ENCODE measurements at places on chromosomes 5 and 9.

DNA sequence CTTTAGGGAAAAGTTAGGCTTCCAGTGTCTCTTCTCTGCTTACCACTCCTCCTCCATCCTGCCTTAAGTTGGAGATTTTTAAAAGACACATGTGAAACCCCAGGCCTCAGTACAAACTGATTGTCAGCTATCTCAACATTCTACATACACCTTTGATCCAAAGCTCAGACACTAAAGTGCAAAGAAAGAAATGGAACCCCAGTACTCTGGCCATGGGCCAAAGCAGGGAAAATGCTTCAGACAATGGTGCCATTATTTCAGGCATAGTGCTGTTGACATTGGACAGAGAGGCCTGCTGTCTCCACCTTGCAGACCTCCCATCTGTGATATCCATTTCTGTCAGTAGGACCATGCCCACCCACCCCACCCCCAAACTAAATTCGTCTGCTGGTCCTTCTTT, 49.1 kb downstream of the G3BP1 start:
- DNase-seq = no peak

DNA sequence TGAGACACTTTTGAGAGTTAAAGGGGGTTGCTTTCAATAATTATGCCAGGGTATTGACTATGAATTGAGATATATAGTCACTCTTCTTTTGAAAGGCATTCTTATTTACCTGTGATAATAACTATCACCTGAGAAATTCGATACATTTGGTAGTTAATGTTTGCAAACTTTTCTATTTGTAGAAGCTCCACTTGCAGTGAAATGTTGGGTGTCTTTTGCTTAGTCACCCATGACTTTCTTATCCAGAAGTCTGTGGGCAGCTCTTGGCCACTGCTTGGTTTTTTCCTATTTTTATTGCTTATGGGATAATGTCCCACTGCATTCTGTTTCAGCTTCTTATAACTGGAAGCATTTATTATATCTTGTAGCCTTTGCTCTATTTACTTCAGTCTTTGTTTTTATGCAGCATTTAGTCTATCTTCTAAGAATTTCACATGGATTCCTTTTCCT, 3.9 kb downstream of the MACIR start:
- no peak for DNase-seq

DNA sequence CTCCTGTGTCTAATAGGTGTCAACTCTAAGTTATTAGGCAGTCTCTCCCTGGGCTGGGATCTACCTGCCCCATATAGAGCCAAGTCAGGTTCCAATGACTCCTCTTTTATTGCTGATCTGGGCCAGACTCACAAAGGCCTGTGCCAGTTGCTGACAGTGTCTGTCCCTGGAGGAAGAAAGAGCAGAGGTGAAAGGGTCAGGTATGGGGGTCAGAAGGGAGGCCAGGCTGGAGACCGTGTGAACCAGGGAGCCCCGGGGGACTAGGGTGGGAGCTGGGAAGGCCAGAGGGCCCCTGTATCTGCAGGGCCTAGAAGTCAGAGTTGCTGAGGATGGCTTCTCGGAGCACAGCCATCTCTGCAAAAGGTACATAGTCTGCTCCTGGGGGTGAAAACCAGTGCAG, 3.5 kb upstream of the HINT2 start:
- no peak for DNase-seq

- no peak for DNase-seq
These were observed 64.3 kb downstream of the FEM1C start for GRCh38 chr5:115480271-115480670.

GRCh38 chr5:75242067-75242466, 5.4 kb upstream of the ANKRD31 start:
- DNase-seq = no peak

- no peak for DNase-seq
These were observed 63.5 kb upstream of the PHYKPL start for GRCh38 chr5:178296066-178296465.

DNA sequence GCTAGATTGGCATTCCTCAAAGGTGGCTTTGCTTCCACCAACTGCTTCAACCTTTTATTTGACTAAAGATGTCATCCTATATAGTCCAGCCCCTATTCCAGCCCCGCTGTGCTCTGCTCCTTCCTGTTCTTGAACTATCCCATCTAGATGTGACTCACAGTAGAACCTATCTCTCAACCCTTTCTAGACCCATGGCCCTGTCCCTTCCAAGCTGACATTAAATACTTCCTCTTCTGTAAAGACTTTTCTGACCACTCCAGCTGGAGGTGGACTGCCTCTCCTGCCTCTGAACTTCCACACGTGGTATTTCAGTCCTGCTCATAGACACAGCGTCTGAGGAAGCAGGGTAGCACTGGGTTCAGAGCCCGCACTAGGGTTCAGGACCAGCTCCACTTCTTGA, 32.4 kb downstream of the OSTF1 start:
- no peak for DNase-seq
